ENCODE measurements at places on chromosomes 13 and 19. TPM values are rescaled to one million over a fixed set of nuclear protein-coding genes. Genes with fewer than 3 reads are reported as not detected.

The LRRC8E gene
- 13.8 TPM for total RNA-seq

The PPFIA3 gene
- total RNA-seq: 1.8 TPM

The ZNF728 gene
- total RNA-seq: 0.49 TPM

The FFAR3 gene
- total RNA-seq: not detected

The VSIG10L gene
- total RNA-seq: 0.49 TPM
